ENCODE measurements at places on chromosomes 4 and X.

GRCh38 chr4:70522626-70523025, 4.3 kb downstream of the AMTN start:
- no peak for DNase-seq

- DNase-seq = no peak
These were observed 52.7 kb downstream of the MGST2 start for GRCh38 chr4:139718358-139718757.

DNA sequence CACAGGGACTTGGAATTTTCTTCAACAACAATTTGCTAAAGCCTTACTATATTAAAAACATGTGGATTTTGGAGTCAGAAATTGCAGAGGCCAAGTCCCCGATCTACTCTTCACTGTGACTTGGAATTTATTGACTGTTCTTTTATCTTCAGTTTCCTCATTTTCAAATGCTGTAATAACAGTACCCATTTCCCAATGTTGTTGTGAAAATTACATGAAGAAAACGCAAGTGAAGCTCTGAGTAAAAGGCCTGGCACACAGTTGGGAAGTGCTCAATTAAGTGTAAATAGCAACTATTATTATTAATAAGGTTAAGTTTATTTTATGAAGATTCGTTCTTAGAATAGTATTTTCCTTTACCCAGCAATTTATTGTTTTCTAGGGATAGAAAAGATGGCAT, 15.7 kb downstream of the STBD1 start:
- no peak for DNase-seq

- DNase-seq = no peak
These were observed 22.3 kb upstream of the NAT8L start for GRCh38 chr4:2036866-2037265.

DNA sequence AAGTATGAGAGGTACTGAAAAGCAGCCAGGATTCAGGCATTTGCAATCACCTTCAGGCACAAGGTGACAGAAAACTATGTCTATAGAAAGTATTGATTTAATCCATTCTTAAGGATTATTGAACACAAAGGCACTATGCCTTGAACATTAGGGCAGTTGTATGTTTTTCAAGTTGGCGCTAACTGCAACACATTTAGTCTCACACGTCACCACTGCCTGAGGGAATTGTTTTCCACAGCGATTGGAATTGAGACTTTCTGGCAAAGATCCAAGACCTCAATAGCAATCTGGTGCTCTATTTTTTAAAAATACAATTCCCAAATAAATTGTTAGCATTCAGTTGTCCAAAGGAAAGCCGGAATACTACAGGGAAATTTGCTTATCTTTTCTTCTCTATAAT, 52.7 kb upstream of the FTHL17 start:
- DNase-seq = no peak

DNA sequence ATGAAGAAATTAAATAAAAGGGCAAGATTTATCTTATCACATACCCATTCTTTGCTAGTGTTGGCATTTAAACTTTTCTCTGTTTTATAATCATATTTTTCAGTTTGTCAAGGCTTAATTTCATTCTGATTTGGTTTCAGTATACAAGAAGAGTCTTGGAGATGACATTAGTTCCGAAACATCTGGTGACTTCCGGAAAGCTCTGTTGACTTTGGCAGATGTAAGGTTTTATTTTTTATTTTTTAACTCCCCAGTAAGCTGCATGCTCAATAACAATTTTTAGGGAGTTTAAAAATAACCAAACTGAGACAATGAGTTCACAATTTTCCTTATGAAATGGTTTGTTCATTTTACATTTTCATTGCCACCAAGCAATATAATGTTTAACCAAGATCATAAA, 39.8 kb downstream of the ANXA3 start:
- no peak for DNase-seq

GRCh38 chr4:122703868-122704267, 28.6 kb upstream of the BBS12 start:
- DNase-seq = no peak

Measured in kidney capillary endothelial cell (primary cell).